ENCODE measurements at places on chromosomes 3 and 15.
A peak's percentile ranks its signal among the peaks of the same experiment; 100 is the strongest.

DNA sequence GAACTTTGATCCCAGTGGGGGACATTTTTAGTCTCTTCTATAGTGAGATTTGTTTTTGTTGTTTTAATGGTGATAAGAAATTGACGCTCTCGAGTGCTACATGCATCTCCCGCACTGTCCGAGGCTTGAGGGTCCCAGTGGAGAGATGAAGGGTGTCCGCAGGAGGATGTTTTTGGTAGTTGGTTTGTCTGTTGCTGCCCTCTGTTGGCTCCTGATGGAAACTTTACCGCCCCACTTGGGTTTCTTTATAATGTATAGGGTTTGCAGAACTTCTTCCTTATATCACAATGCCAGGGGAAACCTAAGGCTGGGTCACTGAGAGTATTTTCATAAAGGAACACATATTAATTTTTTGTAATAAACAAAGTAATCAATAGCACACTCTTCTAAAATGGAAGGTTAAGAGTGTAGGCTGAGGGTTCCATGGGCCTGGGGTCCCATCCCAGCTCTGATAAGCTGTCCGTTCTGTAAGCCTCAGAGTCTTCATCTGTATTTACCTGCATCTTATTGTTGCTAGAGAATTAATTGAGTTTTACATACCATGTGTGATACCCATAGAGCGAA is 185.3 kb upstream of the FEZF2 start:
- no peak for DNase-seq

DNA sequence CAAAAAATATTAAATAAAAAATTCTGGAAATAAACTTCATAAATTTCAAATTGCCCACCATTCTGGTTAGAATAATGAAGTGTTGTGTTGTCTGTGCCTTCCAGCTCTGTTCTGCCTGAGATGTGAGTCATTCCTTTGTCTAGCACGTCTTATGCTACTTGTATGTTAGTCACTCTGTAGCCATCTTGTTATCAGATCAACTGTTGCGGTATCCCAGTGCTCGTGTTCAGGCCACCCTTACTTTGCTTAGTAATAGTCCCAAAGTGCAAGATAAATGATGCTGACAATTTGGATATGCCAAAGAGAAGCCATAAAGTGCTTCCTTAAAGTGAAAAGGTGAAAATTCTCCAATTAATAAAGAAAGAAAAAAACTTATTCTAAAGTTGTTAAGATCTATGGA is 527.5 kb downstream of the NAALADL2 start:
- no peak for DNase-seq

GRCh38 chr15:72785432-72785831 is 1.9 kb upstream of the ADPGK start:
- DNase-seq: no peak

DNA sequence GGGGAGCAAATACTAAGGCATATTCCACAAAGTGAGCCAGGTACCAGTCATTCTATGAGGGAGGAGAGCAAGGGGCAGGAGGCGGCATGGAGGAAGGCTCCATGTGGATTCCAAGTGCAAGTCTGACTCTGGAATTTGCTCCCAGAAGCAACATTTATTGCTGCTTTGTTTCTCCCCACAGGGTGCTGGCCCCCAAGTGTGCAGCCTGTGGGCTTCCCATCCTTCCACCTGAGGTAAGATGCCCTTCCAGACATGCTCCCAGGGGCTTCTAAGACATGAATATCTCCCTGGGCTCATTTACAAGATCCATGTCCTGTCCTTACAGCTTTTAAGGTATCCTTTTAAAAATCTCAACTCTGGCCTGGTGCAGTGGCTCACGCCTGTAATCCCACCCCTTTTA is 15.9 kb upstream of the SACM1L start:
- no peak for DNase-seq

GRCh38 chr15:68029959-68030358 is 24.2 kb upstream of the PIAS1 start:
- DNase-seq: no peak

- DNase-seq: no peak
Measured at GRCh38 chr3:16912400-16913263, 27.9 kb downstream of the PLCL2 start.

GRCh38 chr3:97927704-97928103 is 44.5 kb downstream of the RIOX2 start:
- DNase-seq: peak; percentile 35

- no peak for DNase-seq
Measured at GRCh38 chr3:135159681-135160247, 364.7 kb downstream of the EPHB1 start.

DNA sequence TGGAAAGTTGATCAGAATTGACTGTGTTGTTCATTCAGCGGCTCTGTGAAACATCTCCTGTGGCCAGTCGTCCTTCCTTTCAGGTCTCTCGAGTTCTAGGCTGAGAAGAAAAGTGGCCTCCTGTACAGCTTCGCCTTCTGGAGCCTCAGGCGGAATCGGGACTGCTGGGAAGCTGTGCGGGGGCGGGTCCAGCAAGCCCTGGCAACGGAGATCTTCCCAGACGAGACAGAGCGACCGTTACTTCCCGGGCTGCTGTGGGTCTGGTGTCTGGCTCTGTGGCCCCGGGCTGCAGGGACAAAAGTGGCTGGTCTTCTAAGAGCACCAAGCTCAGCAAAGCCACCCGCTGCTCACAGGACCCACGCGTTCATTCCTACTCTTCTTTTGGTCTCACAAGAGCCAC is 88.6 kb upstream of the CACNA2D3 start:
- DNase-seq: no peak

GRCh38 chr15:98775498-98776230 is 127.3 kb downstream of the IGF1R start:
- no peak for DNase-seq

DNA sequence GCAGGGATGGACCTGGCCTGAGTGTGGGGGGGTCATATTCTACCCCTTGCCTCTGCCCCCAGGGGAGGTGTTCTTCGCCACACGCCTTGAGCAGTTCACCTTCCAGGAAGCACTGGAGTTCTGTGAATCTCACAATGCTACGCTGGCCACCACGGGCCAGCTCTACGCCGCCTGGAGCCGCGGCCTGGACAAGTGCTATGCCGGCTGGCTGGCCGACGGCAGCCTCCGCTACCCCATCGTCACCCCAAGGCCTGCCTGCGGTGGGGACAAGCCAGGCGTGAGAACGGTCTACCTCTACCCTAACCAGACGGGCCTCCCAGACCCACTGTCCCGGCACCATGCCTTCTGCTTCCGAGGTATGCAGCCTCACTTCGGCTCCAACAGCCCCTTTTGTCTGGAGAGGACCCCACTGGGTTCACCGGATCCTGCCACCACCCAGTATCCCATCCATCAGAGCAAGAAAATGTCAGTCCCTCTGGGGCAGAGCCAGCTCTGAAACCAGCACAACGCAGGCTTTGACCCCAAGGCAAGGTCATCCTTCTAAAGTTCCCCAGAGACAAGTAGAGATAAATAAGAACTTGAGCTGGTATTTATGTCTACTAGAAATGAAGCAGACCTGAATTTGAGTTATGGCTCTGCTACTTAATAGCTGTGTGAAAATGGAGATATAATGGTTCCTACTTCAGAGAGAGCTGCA is 45.8 kb downstream of the HAPLN3 start:
- DNase-seq: no peak

DNA sequence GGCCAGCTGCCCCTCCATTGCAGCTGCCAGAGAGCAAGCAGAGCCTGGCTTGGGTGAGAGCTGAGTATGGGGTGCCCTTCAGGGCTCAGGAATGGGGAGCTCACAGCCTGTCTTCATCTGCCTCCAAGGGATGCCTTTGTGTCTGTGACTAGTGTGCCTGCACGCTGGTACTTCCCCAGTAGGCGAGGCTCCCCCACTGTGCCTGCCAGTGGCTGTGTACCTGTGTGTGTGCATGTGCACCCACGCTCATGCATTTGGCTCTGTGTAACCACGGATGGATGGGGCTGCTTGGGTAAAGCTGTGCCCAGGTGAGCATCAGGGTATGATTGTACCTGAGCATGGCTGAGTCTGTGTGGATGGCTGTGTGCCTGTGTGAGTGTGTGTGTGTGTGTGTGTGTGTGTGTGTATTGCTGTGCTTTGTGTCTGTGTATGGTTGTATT is 2.3 kb upstream of the GRM2 start:
- DNase-seq: no peak

DNA sequence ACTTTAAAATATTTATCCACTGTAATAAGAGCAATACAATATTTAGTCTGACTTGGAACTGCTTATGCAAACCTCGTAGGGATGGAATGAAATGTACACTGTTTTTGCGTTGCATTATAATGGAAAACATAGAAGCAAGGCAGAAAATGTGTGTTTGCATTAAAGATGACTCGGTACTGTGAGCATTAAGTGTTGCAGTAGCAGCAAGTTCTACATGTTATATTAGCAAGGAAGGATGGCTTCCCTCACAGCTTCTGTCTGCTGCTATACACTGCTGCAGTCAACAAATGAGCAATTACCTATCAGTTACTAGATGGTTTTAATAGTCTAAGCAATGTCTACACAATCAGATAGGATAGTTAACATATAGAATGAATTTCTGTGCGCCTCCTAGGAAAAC is 75.4 kb downstream of the CDIN1 start:
- no peak for DNase-seq

DNA sequence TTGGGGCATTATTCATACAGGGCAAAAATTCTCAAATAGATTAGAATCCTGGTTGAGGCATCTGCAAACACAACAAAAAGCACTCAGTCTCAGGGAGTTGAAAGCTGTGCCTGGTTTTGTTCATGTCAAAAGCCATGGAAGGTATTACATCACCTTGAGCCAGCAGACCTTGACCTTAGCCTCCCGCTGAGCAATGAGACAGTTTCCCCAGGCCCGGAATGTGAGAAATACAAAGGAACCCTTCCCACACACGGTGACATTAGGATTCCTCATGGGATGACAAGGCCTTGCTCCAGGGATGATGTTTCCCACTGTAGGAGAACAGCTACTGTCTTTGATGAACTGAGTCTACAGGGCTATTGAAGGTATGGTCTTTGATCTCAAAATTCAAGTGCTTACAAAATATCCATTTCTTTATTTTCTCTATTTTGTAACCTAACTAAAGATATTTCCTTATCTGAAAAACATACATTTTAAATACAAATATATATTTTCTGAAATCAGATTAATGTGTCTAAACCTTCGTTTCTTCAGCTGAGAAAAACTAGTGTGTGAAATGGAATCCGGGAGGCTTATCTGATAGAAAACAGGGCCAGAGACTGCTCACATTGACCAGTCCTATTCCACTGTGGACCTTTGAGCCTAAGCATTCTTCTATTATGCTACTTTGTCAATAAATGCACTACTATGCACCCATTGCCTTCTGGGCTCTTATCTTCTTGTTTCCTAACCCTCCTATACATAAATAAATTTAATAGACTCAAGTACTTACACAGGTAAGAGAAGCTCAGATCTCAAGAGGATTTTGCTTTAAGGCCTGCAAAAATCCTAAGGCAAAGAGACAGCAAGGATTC is 298.2 kb downstream of the KBTBD8 start:
- no peak for DNase-seq

DNA sequence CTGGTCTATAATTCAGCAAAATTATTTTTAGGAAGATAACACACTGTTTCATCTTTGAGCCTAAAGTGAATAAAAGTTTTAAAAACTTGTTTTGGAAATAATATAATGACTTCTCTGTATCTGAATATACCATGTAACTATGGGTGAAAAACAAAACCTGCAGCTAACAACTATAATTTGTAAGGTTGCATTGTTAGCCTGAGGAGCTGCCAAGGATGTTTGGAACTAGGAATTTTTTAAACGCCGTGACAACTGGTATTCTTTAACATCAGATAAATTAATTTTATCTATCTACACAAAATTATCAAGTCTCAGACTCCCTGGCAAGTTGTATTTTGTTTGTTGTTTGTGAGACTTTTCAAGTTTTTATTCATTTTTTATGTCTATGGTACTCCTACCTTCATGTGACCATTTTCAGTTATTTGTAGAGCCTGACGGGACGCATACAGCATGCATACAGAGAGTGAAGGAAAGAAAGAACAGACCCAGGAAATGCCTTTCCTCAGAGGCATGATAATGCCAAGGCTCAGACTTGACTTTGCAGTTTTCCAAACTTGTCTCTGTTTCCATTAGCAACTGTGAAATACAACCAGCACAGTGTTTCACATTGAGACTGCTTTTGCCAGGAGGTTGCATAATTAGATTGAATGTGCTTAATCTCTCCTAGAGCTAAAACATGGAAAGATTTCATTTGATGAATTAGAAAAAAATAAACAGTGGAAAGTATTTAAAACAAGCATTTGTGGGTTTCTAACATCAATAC is 60.8 kb upstream of the ARHGEF26 start:
- DNase-seq: peak; percentile 51

DNA sequence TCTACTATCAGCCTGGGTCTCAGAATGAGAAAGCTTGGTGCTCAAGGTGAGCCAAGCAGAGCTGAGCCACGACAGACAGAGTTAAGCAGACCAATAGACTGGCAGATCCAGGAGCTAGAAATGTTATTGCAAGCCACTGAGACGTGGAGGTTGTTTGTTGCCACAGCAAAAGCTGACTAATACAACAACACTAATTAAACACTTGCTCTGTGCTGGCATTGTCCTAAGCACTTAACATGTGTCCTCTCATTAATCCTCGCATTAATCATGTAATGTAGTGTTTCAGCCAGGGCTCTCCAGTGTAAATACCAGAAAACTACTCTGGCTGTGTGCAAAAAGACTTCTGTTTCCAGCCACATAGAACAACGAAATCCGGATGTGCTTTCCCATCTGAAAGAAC is 11.6 kb upstream of the SPSB4 start:
- DNase-seq: no peak

DNA sequence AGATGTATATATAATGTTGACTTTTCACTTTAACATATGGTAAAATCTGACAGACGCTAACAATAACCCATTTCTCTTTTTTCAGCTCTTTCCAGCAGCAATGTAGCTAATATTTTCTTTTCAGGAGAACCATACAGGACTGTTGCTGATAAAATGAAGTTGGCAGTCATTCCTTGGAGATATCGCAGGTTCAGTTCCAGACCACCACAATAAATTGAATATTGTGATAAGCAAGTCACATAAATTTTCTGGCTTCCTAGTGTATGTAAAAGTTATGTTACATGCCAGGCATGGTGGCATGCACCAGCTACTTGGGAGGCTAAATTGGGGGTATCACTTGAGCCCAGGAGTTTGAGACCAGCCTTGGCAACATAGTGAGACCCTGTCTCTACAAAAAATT is 31.9 kb upstream of the TM4SF1 start:
- DNase-seq: no peak

DNA sequence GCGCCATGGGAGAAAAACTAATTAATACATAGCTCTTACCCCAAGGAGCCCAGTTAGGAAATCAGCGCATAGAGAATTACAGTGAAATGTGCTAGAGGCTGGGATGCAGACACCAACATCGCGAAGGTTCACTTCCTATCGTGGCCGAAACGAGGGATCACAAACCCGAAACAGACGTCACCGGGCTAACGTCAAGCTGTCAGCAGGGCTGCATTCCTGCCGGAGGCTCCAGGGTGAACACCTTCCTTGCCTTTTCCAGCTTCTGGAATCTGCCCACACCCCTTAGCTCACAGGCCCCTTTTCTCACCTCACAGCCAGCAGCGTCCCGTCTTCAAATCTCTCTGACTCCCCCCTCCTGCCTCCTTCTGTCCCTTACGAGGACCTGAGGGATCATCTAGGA is 13.0 kb downstream of the GP5 start:
- DNase-seq: no peak

GRCh38 chr15:45155739-45156138 is 25.9 kb downstream of the DUOX1 start:
- DNase-seq: no peak

All from AG09319 (cell line).